HS-27A (cell line): ENCODE measurements at places on chromosomes 2 and 18.

GRCh38 chr2:68916226-68916625, 36.5 kb downstream of the GKN2 start:
- DNase-seq: no peak

DNA sequence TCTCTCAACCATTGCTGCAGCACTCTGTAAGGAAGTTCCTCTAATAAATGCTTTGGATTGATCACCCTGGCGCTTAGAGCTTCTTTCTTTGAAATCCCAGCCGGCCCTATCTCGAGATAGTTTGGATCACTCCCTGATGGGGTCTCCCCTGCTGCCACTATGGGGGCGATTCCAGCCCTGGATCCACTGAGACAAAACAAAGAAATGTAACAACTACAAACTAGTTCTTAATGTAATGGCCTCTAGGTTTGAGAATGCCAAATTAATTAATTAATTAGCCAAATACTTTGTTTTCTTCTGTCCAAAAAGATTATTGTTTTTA, 15.2 kb downstream of the SRSF7 start:
- DNase-seq: no peak

DNA sequence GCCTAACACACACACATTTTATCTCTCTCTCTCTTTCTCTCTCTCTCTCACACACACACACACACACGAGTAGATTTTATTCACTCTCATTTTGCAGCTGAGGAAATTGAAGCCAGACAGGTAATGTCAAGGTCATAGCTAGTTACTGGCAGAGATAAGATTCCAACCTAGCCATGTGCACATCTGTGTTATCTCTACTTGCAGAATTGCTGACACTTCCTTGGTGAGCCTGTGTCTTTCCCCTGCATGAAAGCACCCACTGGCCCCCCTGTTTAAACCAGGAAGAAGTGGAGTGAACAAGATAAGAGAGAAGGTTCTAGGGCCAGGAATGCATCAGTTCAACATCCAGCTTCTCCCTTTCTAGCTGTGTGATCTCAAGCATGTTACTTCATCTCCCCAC, 423.7 kb downstream of the TXNL1 start:
- no peak for DNase-seq

DNA sequence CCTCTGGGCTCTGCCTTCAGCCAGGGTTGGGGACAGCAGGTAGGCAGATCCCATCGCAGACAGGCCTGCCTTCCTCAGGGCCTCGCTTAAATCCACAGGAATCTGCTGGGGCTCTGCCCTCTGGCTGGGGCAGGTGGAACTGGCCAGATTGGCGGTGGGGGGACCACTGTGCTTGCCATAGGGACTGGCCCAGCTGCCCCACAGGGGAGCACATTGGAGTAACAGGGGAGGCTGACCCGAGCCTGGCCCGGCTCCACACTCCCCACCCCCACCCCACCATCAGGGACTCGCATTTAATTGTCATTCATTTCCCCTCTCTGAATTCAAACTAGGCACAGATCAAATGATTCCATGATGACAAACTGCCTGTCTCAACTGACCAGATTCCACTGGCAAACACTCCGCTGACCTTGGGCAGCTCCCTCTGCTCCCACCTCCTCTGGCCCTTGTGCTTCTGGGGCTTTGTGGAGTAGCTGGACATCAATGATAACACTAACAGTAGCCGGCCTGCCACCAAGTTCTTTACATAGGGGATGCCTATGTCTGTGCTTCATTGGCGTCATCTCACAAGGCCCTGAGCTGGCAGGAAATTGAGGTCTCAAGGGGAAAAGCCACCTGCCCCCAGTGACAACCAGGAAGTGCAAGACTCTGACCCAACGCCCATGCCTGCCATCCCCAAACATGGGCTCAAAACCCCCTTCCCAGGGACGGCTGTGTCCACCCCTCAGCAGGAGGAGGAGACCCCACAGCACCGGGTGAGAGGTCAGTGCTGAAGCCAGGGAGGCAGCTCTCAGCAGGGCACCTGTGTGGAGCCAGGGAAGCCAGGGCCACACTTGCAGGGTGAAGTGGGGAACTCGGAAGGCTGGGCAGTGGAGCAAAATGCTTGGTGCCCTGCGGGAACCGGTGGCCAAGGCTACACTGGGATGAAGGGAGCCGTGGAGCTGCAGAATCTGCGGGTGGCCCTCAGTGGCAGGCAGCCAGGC, 2.1 kb upstream of the B3GNT7 start:
- DNase-seq: no peak

DNA sequence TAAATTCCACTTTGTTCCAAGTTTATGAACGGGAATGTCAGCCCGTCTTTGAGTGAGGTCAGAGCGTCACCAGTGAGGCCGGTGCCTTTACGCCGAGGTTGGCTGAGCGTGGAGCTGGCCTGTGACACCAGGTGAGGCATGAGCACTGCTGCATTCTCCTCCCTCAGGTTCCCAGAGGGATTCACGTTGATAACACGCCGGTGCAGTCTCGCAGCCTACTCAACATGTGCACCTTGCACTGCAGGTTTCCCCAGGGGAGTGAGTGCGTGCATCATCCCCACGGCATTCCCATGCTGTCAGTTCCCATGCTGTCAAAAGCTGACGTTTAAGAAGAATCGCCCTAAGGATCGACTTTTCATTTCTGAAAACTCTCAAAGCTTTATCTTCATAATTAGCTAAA, 213.3 kb downstream of the LDLRAD4 start:
- DNase-seq: no peak

DNA sequence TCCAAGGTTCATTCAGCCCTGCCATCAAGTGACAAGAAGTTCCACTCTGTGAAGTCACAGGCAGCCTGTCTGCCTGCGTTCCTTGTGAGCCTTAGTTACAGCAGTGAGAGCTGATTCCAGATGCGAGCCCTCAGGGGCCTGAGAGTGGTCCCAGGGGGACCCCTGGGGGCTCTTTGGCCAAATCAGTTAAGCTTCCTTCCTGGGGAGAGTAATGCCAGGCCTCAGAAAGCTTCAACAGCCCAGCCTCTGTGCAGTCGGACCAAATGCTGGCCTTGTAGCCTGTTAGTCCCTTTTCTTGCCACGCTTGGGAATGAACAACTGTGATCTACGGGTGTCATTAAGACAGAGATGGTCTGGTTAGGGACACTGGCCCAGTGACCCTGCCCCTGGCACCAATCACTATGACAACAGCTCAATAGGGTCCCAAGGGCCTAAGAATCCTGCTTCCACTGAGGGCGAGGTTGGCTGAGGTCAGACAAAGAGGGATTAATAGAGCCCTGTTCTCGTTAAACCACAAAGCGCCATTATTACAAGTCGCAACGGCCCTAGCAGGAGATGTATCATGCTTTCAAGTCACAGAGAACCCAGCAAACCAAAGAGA, 50.9 kb downstream of the HS1BP3 start:
- DNase-seq: no peak

DNA sequence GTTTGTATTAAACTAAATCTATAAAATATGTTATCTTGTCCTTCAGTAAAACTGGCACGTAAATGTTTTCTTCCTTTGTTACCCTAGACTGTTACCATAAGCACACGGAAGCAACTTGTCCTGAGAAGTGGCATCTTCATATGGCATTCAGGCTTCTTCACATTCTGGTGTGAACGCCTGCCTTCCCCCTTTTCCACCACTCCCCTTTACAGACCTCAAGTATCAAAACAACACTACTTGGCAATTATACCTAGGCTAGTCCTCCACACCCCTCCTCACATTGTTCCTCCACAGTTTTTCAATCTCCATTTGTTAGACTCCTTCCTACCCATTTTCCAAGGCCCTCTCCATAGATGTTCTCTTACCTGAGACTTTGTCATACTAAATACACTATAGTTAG, 2.9 kb downstream of the MEX3C start:
- no peak for DNase-seq

- no peak for DNase-seq
Measured at GRCh38 chr2:133063775-133064174, 393.8 kb upstream of the LYPD1 start.

GRCh38 chr18:2147476-2148230, 423.7 kb downstream of the METTL4 start:
- no peak for DNase-seq

DNA sequence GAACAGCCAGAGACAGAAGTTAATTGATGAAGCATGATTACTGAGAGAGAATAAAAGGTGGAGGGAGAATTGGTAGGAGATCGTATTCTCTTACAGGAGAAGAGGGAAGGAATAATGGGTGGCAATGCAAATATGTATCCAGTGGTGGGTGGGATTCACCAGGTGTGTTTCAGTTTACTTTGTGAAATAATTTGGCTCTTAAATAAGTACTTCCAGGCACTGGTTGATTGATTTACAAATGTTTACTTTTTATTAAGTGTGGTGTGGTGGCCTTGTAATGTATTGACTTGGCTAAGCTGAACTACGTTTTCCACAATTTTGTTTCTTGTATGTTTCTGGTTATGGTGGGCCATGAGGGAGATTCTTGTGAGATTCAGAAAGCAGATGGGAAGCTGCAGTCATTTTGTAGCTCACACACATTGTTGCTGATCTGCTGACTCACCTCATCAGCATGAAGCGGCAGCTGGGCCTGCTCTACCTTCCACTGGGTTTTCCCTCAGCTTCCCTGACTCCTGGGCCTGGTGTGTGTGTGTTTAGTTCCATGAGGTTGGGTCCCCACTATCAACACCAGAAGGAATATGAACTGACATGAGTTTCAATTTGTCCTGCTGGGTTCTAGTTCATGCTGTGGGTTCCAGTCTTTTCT, 32.6 kb downstream of the MYL12B start:
- DNase-seq: peak; percentile 45

DNA sequence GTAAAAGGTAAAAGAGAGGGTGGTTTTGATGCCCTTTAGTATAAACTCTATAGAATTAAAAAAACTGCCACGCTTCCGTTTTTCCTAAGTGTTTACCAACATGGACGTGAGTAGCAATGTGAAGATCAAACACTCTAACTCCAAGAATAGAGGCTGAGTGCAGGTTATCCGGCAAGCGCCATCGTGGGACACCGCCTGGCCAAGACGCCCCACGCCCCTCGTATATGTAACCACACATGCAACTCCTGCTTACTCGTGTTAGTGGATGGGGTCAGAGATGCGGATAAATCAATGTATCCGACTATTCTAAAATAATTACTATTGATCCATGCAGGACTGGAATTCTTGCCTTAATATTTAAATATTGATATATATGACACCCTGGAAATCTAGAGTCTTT, 741.3 kb downstream of the GALR1 start:
- DNase-seq: no peak

GRCh38 chr18:27713738-27714095, 463.2 kb downstream of the CDH2 start:
- peak; percentile 68 for DNase-seq

GRCh38 chr2:170177950-170178781, at the start of gene MYO3B:
MYO3B (plus strand) TSS chr2:170178147; CDS start chr2:170178288, 141 bp downstream.
- DNase-seq: no peak

- DNase-seq: no peak
Measured at GRCh38 chr2:66237803-66238379, 197.0 kb upstream of the MEIS1 start.

- no peak for DNase-seq
Measured at GRCh38 chr2:145108959-145109710, 589.2 kb upstream of the ZEB2 start.

DNA sequence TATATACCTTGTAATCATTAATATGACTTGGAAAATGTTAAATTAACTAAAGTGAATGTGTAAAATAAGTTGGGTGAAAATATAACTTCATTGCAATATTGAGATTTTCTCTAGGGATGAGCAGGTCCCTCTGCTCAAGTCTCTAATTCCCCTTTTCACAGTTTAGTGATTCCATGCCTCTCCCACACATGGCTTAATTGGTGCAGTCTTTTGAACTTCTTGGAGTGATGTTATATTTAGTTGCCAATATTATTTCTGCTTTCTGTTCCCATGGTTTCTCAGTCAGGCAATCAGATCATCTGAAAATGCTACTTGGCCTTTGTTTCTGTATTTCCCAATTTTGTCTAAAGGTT, 233.7 kb upstream of the SPOPL start:
- DNase-seq: no peak

GRCh38 chr2:33673937-33674336, 74.8 kb upstream of the FAM98A start:
- no peak for DNase-seq

GRCh38 chr2:156327835-156328695, 4.5 kb downstream of the NR4A2 start:
- DNase-seq: no peak

GRCh38 chr18:73841661-73842060, 306.0 kb downstream of the FBXO15 start:
- DNase-seq: no peak

- DNase-seq: no peak
Measured at GRCh38 chr2:190877436-190877835, 3.2 kb upstream of the GLS start.

DNA sequence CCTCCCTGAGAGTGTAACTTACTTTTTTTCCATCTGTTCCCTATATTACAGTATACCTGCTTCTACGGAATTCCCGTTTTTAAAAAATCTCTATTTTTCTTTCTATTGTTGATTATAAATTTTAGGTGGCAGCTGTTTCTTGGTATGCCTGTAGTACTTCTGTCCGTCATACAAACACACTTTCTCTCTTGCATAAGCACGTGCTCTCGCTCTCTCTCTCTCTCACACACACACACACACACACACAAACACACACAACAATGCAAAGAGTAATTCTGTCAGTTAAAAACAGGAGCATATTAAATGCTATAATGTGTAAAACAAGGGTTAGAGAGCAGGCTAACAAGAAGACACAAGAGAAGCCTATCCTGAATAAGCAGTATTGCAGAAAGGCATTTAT, 140.5 kb downstream of the THADA start:
- no peak for DNase-seq

GRCh38 chr2:238495422-238495821, 68.7 kb downstream of the ASB1 start:
- no peak for DNase-seq

- DNase-seq: no peak
Measured at GRCh38 chr2:73037947-73038585, 33.4 kb downstream of the SFXN5 start.

- DNase-seq: no peak
Measured at GRCh38 chr18:29123706-29124530, 947.0 kb upstream of the CDH2 start.

DNA sequence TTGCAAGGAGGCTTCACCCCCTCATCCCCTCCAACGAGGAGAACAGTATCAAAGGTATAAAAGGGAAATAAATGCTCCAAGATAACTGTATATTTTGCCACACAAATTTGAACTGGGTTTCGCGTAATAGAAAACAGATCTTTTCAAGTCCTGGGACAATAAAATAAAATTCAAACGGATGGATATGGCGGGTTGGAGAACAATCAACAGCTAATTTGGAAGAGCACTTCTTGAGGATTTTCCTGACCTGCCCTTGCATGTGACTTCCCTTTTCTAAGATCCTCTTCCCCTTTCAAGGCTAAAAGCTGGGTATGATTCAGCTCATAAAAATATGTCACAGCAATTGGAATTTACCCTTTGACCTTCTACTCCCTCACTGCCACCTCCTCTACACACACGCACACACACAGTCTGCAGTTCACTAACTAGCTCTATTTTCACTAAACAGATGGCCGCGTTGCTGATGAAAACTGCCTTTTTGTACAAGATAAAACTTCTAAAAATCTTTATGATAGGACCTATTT, 386.9 kb downstream of the FIGN start:
- peak; percentile 52 for DNase-seq

- no peak for DNase-seq
Measured at GRCh38 chr18:79708412-79708811, 28.8 kb downstream of the CTDP1 start.

- DNase-seq: no peak
Measured at GRCh38 chr2:31319406-31320175, 85.6 kb downstream of the EHD3 start.
